NCI-H1436 treated with DMSO at 0.1 percent for 48 hours (cell line): ENCODE measurements at places on chromosomes 7 and 10.

DNA sequence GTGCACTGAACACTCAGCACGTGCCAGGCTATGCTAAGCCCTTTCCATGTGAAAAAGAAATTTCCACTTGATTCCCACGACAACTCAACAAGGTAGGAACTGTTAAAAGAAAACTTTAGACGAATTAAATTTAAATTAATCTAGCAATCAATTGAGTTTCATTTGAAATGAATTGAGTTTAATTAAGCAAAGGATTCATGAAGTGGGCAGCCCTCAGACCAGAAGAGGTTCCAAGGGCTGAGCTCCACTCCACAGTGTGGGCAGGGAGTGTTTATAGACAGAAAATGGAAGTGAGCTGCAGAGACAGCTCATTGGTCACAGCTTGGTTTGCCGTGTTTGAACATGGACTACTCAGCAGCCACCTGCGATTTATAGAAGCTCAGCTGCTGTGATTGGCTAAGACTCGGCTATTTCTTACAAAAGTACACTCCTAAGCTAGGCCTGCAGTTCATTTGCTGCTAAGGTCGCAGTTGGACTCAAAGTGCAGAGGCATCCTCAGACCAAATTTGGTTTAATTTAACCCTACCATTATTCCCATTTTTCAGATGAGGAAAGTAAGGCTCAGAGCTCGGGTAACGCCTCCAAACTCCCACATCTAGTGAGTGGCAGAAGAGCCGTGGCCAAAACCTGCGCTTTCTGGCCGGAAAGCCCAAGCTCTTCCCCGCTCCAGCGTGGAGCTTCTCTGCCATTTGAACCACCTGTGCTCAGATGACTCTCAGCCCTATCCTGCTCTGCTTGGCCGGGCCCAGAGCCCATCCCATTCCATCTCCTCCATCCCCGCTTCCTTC is 24.9 kb downstream of the CALML3 start:
- DNase-seq: no peak

DNA sequence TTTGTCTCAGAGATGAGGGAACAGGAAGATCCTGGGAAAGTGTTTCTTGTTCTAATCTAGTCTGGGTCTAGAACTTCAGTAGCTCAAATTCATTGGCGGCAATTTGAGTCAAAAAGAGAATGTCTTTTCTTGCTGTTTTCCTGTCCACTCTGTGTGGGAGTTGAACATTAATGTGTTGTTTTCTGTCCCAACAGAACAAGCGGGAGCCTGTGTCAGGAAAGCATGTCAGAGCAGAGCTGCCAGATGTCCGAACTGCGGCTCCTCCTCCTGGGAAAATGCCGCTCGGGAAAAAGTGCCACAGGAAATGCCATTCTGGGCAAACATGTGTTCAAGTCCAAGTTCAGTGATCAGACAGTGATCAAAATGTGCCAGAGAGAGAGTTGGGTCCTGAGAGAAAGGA is 16.0 kb downstream of the GIMAP8 start:
- no peak for DNase-seq

GRCh38 chr10:47145290-47145934 is 154.6 kb upstream of the GDF10 start:
- DNase-seq: no peak

GRCh38 chr10:102523250-102524029 is 19.7 kb downstream of the SUFU start:
- no peak for DNase-seq

DNA sequence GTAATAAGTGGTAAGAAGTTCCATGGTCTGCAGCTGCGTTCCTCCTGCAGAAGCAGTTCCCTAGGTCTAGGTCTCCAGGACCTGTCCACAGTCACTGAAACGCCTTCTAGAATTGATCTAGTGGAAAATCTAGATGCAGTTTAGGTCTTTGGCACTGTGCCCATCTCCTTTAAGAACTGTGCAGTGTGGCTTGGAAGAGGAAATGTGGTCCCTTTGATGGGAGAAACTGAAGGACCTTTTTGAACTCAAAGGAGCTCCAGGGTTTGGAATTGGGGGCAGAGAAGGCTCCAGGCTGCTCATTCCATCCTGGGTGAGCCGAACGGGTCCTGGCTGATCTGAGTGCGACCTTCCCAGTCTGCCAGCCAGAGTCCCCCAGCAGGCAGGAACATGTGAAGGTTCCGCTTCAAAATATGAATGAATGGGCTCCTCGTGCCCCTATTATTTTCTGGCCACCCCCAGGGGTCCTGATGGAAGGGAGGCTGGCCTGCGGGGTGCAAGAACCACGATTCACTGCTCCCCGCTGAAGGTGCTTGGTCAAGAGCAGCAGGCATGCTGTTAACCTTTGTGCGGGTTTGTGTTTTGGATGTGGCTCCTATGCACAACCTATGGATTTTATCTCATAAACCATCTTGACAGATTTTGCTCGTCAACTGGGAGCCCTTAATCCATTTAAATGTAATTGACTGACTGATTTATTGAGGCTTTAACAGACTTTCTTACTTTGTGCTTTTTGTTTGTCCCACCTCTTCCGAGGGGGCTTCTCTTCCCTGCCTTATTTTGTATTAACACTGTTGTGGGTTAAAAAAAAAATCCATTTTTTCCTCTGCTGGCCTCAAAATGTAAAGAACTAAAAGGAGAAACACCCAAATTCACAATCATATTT is 36.7 kb downstream of the ZNF467 start:
- DNase-seq: no peak

DNA sequence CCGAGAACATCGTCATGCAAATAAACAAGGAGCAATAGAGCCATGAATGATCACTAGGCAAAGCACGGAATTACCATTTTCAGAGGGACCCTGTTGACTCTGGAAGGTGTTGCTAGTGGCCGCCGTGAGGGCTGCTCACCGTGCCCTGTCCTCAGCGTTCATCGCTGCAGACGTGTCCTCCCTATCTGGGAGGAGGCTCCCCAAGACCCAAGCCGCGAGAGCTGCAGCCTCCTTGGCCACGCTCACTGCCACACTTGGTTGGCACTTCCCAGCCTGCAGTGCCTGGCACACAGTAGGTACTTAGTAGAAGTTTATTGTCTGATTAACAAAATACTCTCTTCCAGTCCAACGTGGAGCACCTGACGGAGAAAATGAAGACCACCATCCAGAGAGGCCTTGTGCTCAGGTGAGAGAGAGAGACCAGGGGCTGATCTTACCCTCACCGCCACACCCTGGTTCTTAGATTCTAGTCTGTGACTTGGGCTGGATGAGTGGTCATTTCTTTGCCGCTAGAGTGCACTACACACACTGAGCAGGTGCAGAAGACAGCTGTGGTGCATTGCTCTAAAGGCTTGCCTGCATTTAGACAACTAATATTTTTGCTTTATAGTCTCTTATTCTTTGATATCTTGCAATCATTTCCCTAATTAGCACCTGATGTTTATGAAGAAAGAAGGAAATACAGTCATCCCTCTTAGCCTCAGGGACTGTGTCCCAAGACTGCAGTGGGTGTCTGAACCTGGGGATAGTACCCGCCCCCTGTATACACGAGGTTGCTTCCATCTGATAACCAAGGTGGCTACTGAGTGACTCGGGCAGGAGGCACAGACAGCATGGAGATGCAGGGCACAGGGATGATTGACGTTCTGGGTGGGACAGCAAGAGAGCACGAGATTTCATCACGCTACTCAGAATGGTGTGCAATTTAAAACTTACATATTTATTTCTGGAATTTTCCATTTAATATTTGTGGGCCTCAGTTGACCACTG is 40.3 kb downstream of the PITRM1 start:
- DNase-seq: no peak

DNA sequence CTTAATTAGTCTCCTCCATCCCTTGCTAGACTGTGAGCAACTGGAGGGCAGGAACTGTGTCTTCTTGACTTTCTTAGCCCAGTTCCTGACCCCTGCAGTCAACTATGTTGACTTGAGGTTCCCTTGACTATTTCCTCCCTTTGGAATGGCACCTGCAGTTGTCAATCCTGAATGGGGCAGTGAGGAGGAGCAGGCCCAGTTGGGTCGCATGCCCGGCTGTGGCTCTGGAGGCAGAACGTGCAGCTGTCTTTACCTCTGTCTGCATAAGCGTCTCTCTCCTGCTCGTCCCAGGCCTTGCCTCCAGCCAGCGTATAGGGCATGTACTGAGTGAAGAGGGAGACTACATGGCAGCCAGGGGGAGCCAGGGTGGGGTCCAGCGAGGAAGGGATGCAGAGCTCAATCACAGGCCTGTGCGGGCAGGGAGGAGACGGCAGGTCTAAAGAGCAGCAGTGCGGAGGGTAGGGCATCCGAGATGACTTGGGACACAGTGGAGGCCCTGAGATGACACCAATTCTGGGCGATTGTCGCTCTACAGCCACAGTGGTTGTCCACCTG is 26.8 kb downstream of the PYROXD2 start:
- DNase-seq: no peak
